H1 (cell line): ENCODE measurements at places on chromosomes 13 and 19. TPM values are rescaled to one million over a fixed set of nuclear protein-coding genes. Genes with fewer than 3 reads are reported as not detected.

DNA sequence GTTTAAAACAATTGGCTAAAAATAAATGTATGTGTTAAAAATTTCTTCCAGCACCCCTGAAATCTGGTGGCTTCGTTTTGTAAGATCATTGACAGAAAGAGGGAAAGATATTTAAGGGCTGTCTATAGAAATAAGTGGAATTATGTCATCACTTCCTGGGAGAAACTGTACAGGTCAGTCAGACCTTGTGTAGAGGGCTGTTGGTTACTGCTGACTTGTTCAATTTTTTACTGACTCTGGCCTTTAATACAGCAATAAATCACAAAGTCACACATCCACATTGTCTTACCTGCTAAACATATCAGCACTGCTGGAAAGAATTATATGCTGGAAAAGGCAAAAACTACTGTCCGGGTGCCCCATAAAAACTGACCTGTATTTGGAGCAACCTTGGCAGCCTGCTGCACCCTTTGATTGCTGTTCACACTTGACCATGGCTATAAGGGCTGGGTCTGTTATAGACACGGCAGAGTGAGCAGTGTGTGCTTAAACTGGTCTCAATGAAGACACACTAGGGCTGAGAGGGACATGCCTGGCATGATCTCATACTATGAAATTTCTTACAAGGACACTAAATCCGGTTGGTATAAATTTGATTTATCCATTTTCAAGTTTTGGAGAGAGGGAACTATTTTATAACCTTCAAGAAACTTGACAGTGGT is 162.1 kb downstream of the NHLRC3 start:
- no peak overlapping the region for H3K4me3 ChIP-seq
- H3K27me3 ChIP-seq: no peaks in the 10 kb centered on the region
- H3K4me1 ChIP-seq: no peaks in the 10 kb centered on the region
- no peak overlapping the region for H3K27ac ChIP-seq

DNA sequence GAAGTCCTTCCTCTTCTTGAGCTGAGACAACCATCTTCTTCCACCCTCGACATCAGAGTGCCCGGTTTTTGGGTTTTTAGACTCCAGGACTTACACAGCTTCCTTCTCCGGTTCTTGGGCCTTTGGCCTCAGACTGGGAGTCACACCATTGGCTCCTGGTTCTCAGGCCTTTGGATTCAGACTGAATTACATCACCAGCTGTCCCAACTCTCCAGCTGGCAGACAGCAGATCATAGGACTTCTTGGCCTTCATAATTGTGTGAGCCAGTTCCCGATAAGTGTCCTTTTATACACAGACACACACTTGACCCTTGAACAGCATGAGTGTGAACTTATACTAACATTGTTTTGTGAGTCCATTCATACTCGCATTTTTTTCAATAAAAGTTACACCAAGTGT is 166.0 kb upstream of the UBL3 start:
- peaks cover 5% of the 10 kb centered on the region for H3K4me1 ChIP-seq
- no peaks in the 10 kb centered on the region for H3K27me3 ChIP-seq
- no peak overlapping the region for H3K4me3 ChIP-seq
- DNase-seq: no peak

DNA sequence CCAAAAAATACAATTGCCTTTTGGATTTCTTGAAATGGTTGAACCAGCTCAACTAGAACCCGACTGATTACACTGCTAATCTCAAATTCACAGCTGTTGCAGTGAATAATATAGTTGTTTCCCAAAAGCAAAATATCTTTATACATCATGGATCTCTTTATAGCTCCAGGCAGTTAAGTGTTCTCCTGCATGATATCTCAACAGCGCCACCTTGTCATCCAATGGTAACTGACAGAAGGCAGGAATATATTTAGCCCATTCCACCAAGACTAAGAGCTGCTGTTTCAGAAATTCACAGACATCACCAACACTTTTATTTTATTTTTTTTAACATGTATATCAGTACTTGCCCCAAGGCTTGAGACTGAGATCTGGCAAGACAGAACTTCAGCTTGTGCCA is 1141.0 kb upstream of the PRR20A start:
- H3K4me3 ChIP-seq: no peak overlapping the region
- peaks cover 2% of the 10 kb centered on the region for H3K27me3 ChIP-seq
- H3K36me3 ChIP-seq: 0 out of 2 replicates have a peak, but pooled peaks cover 3% of the 10 kb centered on the region
- H3K4me1 ChIP-seq: no peaks in the 10 kb centered on the region
- no peak overlapping the region for H3K27ac ChIP-seq
- no peak for DNase-seq

DNA sequence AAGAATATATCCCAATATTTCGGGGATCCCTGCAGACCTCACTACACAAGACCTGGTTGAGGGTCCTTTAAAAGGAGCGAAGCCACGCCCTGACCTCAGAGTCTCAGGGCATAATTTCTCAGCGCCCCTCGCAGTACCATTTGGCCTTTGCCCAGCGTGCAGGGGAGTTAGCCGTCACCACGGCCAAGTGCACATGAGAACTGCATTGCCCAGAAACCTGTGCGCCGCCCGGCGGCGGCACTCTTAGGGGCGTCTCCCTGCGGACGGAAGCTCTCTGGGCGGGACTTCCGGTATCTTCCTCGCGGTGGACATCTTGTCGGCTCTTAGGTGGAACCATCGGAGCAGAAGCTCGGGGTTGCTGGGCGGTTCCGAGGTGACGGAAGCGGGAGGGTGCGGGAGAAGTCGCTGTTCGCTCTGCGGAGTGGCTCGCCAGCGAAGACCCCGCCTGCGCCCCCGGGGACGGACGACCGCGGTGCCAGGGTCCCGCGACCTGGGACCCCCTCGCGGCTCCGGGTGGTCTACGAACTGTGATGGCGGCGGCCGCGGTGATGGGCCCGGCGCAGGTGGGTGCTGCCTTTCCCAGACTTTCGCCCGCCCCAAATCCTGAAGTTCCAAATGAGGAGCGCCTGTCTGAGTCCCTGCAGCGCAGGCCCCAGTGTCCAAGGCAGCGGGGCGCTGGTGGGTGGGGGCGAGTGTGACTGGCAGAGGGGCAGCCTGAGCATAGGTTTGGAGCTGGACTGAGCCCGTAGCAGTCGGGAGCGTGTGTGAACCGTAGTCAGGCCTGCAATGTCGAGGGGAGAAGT is at the start of gene ZNF134:
ZNF134 (plus strand) TSS at position 302 of the 803 bp plus-strand sequence. CDS start 5,227 bp downstream, outside the sequence.
- peak within 1 kb of the TSS; percentile 89 for H3K27ac ChIP-seq
- H3K4me3 ChIP-seq: peak within 1 kb of the TSS; percentile 96
- no peaks in the 10 kb centered on the region; the same call in 1 of the 2 replicates for H3K4me1 ChIP-seq
- peaks cover 43% of the 10 kb centered on the region for H3K36me3 ChIP-seq
- no peaks in the 10 kb centered on the region for H3K27me3 ChIP-seq
- peak; percentile 66 for DNase-seq

The UBE2L5 gene
- 0.21 TPM in 1 of 2 replicates, not detected in the other for total RNA-seq
